ENCODE measurements at places on chromosomes 3 and 15.

- DNase-seq = no peak
Measured at GRCh38 chr3:1783995-1784394, 314.7 kb upstream of the CNTN4 start.

DNA sequence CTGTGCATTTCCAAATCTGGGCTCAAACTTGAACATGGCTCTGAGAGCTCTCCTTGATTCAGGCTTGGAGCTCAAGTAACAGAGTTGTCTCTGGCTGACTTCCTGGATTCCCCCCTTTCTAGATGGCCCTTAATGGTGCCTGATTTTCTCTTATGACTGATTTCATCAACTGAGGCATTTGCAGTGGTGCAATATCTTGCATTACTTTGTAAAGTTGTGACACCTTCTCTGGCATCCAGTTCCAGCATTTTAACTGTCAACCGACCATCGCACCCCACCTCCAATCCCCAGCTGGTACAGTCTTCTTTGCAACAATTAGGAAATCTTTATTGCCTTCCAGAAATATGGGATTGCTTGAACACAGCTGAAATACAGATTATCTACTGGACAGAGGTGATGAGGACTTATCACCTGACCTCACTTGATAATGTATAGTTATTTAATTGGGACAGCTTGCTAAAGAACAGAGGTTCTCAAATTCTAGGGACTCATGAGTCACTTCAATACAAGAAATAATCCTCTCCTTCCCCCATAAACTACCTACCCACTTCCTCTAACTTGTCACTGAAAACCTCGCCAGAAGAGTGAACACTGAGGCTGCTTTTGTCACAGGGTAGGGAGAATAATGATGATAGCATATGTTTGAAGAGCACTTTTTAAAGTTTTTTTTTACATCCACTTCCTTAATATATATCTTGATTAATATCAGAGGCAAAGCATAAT, 41.8 kb downstream of the FILIP1L start:
- DNase-seq = no peak

DNA sequence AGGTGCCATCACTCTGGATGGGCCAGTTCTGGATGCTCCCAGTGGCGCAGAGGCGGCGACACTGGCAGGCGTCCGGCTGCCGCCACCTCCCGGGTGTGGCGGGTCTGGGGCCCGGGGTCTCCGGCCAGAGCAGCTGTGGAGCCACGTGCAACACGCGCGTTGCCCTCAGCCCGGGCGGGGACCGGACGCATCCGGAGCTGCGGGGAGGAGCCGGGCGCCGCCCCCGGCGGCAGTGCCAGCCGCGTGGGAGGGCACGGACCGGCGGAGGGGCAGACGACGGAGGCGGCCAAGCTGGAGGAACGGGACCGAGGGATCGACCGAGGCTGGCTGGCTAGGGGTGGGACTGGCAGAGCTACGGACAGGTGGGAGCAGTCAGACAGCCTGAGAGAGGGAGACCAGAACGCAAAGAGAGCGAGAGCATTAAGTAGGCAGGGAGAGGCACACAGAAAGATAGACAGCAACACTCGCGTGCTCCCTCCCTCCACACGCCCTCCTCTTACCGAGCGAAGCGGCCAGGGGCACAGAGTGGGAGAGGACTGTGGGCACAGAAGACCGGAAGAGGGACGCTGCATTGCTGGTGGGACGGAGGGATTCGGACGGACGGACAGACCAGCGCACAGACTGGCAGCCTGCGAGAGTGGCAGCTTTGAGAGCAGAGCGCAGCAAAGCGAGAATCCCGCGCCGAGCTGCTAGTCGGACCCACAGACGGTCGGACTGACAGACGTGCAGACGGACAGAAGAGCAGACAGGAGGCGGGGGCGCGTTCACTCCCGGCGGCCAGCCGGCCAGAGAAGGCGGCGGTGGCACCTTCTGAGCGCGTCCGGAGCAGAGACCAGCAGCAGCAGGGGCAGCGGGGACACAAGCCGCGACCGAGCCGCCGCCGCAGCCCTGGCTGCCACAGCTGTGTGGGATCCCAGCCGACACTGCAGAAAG, at the start of gene ARPP21:
TSS of gene ARPP21 (plus strand) at position 272 of the 933 bp plus-strand sequence. CDS start 42,227 bp downstream, outside the sequence.
- no peak for DNase-seq

DNA sequence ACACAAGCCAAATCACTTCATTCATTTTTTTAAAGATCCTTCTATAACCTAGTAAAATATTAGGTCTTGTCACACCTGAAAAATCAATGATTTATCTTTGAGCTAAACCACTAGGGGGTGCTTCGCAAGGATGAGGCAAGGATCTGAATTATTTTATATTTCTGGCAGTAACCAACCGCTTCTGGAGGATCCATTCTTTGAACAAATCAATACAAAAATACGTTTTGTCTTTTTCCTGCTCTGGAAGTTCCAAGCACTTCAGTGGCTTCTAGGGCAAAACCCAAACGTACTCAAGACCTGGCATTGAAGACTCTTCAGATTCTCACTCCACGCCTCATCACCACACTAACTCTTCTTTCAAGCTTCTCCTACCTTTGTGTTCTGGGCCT, 486 bp downstream of the LSG1 start:
- no peak for DNase-seq

DNA sequence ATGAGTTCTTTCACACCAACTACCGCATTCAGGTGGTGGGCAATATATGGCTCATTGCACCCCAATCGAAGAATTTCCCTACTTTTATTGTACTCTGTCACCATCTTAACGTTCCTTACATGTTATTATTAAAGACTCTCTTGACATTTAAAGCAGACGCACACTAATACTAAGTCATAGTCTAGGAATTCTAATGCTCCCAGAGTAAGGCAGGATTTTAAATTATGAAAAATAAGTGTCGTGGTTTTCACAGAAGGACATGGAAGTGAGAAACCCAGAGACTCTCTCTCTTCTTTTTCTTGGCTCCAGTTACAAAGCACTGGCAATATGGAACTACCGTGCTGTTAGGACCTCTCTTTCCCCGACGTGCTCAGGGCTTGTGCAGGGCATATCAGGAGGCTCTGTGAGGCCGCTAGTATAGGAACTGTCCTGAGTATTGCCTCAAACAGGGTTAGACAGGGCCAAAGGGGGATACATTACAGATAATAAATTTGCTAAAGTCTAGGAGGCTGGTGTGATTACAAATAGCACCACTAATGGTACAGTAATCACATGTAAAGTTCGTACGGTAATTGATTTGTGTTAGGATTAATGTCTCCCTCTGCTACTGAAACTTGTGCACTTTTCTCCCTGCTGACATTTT, 590.8 kb downstream of the FOXP1 start:
- DNase-seq = no peak

GRCh38 chr3:46987319-46987742, 7.9 kb downstream of the NBEAL2 start:
- DNase-seq = no peak

- no peak for DNase-seq
Measured at GRCh38 chr3:58164906-58165821, 45.6 kb downstream of the DNASE1L3 start.

DNA sequence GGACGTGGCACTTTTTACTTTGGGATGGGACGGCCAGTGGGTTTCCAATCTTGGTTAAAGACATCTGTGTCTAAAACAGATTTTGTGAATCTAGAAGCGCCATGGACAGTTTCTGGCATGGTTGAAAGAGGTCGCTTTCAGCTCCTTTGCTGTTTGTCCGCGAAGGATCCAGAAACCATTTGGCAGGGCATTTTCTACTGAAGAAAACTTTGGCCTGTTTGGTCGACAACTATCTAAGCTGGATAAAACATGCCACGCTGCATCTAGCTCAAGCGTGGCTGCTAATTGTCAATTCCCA, 730 bp upstream of the RORA start:
- no peak for DNase-seq

- DNase-seq = no peak
Measured at GRCh38 chr3:129958755-129959154, 15.8 kb upstream of the TRH start.

GRCh38 chr3:99471353-99472323, 166.8 kb upstream of the COL8A1 start:
- DNase-seq = no peak

Data from stimulated activated CD8-positive, alpha-beta memory T cell treated with anti-CD3 and anti-CD28 coated beads, Interleukin-7, amount 100 ng/mL, for 4 hours (primary cell).